HFFc6 (cell line): ENCODE measurements at places on chromosomes 6 and 20.
A peak's percentile ranks its signal among the peaks of the same experiment; 100 is the strongest.

GRCh38 chr6:139369568-139370282, 4.7 kb downstream of the CITED2 start:
- H3K27ac ChIP-seq: peak overlapping the region; percentile 98
- peaks cover 47% of the 10 kb centered on the region for H3K27me3 ChIP-seq
- H3K4me1 ChIP-seq: peaks cover 52% of the 10 kb centered on the region
- H3K36me3 ChIP-seq: peaks cover 44% of the 10 kb centered on the region
- H3K4me3 ChIP-seq: peak overlapping the region; percentile 98

GRCh38 chr20:43974695-43975094, 60.0 kb downstream of the TOX2 start:
- H3K4me3 ChIP-seq: no peak overlapping the region
- peaks cover 51% of the 10 kb centered on the region for H3K4me1 ChIP-seq
- H3K27me3 ChIP-seq: peaks cover 4% of the 10 kb centered on the region; the same call in 1 of the 2 replicates
- no peak for DNase-seq

DNA sequence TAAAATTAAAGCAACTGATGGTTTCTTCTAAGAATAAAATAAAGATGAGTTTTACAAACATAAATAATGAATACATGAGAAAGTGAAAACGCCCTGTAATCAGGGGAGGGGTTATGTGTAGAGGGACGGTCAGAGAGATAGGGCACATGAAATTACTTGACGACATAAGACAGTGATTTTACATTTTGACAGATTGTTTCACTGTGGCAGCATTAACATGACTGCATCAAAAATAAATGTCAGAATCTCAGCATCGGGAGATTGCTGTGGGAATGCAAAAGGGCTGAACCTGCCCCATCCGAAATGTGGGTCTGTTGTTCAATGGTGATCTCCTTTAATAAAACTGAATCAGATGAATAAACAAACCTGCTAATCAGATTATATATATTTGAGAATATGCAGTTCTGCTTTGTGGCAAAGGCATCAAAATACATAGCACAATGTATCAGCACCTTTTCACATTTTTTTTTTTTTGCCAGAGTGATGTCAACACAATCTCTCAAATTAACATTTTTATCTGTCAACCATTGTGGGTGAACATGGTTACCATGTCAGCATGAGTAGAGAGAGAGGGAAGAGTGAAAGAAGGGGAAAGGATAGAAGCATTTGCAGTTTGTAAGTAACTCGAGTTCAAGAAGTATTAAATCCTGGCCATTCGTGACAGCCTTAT, 177.1 kb upstream of the MAN1A1 start:
- no peak overlapping the region for H3K27ac ChIP-seq
- no peak for DNase-seq
- H3K4me1 ChIP-seq: no peaks in the 10 kb centered on the region
- H3K36me3 ChIP-seq: no peaks in the 10 kb centered on the region

DNA sequence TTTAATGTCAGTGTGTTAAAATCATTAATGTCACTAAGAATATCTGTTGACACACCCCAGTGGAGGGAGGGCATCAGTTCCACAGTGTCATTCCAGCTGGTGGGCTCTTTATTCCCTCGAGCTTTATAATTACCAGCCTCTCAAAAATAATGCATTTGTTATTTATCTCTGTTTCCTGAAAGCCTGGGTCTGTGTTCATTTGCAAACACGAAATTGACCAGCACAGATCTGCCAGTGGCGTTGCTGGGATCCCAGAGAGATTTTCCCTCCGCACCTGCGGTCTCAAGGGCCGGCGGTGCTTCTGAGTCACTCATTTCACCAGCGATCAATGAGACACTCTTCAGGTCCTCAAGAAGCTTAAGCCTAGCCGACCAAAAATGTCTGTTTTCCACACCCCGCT, 5.7 kb upstream of the PYGB start:
- H3K4me3 ChIP-seq: no peak overlapping the region
- no peak for DNase-seq
- no peak overlapping the region for H3K27ac ChIP-seq
- peaks cover 48% of the 10 kb centered on the region for H3K4me1 ChIP-seq

GRCh38 chr6:52216932-52217575, 27.2 kb downstream of the IL17F start:
- H3K4me1 ChIP-seq: no peaks in the 10 kb centered on the region
- H3K27ac ChIP-seq: no peak overlapping the region
- H3K4me3 ChIP-seq: no peak overlapping the region

- H3K4me1 ChIP-seq: peaks cover 29% of the 10 kb centered on the region
- H3K27ac ChIP-seq: no peak overlapping the region
- H3K4me3 ChIP-seq: no peak overlapping the region
- H3K27me3 ChIP-seq: no peaks in the 10 kb centered on the region
These were observed 2.3 kb downstream of the RAMACL start for GRCh38 chr6:166584155-166584554.

DNA sequence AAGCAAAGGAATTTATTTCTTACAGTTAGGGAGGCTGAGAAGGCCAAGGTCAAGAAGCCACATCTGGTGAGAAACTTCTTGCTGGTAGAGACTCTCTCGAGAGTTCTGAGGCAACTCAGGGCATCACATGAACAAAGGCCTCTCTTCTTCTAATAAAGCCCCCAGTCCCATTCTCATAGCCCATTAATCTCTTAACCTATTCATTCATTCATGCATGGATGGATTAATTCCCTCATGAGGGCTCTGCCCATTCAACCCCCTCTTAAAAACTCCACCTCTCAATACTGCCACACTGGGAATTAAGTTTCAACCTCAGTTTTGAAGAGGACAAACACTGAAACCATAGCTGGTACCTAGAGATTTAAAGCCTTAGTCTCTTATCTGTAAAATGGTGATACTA, 217.9 kb upstream of the SPTLC3 start:
- no peak for DNase-seq
- no peaks in the 10 kb centered on the region for H3K36me3 ChIP-seq
- H3K27ac ChIP-seq: no peak overlapping the region

DNA sequence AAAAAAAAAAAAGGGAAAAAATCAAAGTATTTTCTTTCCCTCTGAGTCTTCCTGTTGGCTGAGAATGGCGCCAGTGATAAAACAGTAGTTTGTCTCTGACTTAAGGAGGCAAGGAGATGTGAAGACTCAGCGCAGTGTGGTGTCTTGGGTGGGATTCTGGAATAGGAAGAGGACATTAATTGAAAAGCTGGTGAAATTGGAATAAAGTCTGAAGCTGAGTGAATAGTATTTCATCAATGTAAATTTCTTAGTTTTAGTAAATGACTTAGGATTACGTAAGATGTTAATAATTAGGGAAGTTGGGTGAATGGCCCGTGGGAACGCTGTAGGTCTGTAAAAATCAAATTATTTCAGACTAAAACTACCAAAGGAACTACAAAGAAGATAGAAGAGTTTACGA, 122.8 kb upstream of the ZNF217 start:
- peaks cover 9% of the 10 kb centered on the region for H3K4me1 ChIP-seq
- H3K27me3 ChIP-seq: peaks cover 1% of the 10 kb centered on the region; the same call in 1 of the 2 replicates
- no peak overlapping the region for H3K27ac ChIP-seq
- H3K4me3 ChIP-seq: no peak overlapping the region
- no peak for DNase-seq

DNA sequence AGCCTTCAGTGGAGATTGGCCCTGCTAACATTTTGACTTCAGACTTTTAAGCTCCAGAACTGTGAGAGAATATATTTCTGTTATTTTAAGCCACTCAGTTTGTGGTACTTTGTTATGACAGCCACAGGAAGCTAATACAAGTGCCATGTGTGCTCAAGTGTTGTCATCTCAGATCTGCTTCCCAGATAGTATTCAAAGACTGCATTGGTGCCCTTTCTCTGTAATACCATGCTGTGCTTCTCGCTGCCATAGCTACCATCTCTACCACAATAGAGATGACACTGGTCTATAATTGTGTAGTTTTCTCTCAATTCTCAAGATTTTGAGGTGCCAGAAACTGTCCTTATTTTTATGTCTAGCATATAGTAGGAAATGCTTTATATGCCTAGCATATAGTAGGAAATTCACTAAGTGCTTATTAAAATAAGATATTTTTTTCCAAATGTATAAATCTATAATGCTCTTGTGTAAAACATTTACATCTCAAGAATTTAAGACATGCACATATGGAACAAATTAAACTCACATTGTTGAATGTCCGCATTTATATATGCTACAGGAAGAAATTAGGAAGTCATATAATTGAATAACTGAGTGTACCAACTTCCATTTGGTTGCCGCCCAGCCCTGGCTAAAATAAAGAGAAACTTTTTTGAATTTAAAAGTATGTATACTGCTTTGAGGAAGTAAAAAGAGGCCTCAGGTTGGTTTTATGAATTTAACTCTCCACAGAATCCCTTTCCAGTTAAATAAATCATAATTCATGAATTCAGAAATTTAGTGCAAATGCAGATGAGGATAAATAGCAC, 77.6 kb downstream of the TPBG start:
- peaks cover 2% of the 10 kb centered on the region; the same call in 1 of the 2 replicates for H3K27me3 ChIP-seq
- DNase-seq: peak; percentile 25
- H3K4me3 ChIP-seq: no peak overlapping the region
- no peak overlapping the region for H3K27ac ChIP-seq
- peaks cover 13% of the 10 kb centered on the region for H3K4me1 ChIP-seq
- H3K36me3 ChIP-seq: no peaks in the 10 kb centered on the region

- peaks cover 36% of the 10 kb centered on the region for H3K27me3 ChIP-seq
- no peak overlapping the region for H3K27ac ChIP-seq
- no peak for DNase-seq
- no peaks in the 10 kb centered on the region for H3K4me1 ChIP-seq
- H3K36me3 ChIP-seq: peaks cover 13% of the 10 kb centered on the region
These were observed 24.4 kb downstream of the PREX1 start for GRCh38 chr20:48803176-48804053.

DNA sequence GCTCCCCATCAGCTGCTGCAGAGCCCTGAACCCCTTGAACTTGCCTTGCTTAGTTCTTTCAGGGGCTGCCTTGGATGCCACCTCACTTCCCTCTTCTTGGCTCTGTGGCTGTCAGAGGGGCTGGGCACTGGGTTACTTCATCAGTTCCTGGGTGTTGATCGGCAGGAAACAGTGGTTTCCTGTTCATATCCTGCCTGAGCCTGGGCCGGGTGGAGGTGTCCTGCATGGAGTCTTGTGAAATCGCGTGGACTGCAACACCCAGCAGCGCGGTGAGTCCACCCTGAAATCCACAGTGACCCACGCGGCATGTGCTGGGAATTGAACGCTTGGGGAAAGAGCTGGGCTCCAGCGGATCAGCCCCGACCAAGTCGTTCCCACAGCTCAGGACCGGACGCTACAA, 97.5 kb downstream of the CDH26 start:
- peaks cover 33% of the 10 kb centered on the region for H3K4me1 ChIP-seq
- H3K4me3 ChIP-seq: no peak overlapping the region
- DNase-seq: no peak
- H3K27me3 ChIP-seq: peaks cover 1% of the 10 kb centered on the region
- no peaks in the 10 kb centered on the region for H3K36me3 ChIP-seq
- H3K27ac ChIP-seq: no peak overlapping the region

GRCh38 chr6:37406726-37407341, 26.2 kb upstream of the CMTR1 start:
- no peak overlapping the region for H3K27ac ChIP-seq
- H3K36me3 ChIP-seq: no peaks in the 10 kb centered on the region
- peaks cover 18% of the 10 kb centered on the region for H3K27me3 ChIP-seq
- H3K4me3 ChIP-seq: no peak overlapping the region
- DNase-seq: no peak

DNA sequence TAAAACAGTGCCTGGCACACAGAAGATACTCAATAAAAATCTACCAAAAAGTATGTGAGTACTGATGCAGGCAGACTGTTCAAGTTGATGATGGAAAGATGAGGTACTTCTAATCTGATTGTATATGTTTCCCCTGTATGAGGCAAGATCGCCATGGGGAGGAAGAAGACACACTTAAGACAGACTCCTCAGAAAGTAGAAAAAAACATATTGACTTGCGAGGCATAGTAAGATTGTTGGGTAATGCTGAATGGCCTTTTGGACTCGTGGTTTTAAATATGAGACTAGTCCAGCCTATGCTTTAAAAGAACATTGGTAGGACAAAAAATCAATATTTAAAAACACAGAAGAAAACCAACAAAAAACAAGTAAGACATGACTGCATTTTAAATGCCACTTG, 72.6 kb downstream of the SHPRH start:
- H3K27ac ChIP-seq: no peak overlapping the region
- DNase-seq: peak; percentile 22
- peaks cover 7% of the 10 kb centered on the region for H3K36me3 ChIP-seq
- no peak overlapping the region for H3K4me3 ChIP-seq

DNA sequence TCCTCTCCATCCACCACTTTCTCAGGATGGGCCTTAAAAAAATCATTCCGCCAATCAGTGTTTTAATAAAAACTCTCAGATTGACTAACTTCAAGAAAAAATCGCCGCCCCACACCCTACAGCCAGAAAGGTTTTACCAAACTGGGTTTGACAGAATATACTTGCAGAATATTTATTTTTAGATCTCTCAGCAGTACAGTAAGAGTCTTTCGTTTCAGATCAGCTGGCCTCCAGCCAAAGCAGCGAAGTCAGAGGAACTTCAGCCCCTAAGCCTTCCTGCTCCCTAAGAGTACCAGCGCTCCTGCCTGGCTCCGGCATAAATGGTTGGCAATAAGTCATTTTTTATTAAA, 24.7 kb downstream of the TBC1D7 start:
- peaks cover 50% of the 10 kb centered on the region for H3K36me3 ChIP-seq
- DNase-seq: peak; percentile 45
- peak overlapping the region; percentile 98 for H3K27ac ChIP-seq
- H3K4me1 ChIP-seq: peaks cover 56% of the 10 kb centered on the region

DNA sequence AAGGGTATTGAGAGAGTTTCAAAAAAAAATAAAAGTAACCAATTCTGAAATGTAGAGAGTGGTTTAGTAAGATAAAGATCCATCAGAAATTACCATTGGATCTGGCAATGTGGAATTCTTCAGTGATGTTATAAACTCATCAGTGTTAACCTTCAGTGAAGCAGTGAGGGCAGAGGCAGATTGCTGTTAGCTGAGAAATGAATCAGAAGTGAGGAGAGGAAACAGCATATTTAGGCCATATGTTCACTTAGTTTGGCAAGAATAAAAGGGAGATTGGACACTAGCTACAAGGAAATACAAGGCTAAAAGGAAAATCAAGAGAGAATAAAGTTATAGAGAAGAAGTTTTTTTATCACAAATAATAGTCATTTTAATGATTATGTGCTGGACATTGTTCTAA, 9.6 kb downstream of the KCNQ5 start:
- H3K4me3 ChIP-seq: no peak overlapping the region
- H3K4me1 ChIP-seq: peaks cover 73% of the 10 kb centered on the region
- H3K27me3 ChIP-seq: no peaks in the 10 kb centered on the region
- H3K27ac ChIP-seq: peak overlapping the region; percentile 40

DNA sequence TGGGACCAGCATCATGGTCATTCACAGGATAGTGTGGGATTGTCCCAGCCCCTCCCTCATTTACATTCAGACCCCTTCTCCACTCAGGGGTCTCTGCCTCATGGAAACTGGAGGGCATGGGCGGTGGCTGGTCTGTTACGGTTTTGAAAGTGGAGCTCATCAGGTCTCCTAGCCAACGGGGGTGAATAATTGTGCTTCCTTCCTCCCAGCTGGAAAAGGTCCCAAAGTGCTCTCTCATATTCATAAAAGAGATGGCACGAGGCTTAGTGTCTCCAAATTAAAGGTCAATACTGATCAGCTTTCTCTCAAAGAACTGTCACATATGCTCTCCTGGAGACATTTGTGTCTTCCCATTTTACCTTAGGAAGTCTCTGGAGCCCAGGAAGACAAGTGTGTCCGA, 19.9 kb downstream of the JARID2 start:
- DNase-seq: no peak
- H3K4me1 ChIP-seq: peaks cover 75% of the 10 kb centered on the region
- no peak overlapping the region for H3K27ac ChIP-seq
- H3K27me3 ChIP-seq: no peaks in the 10 kb centered on the region
- H3K36me3 ChIP-seq: peaks cover 9% of the 10 kb centered on the region

- H3K4me1 ChIP-seq: no peaks in the 10 kb centered on the region
- DNase-seq: peak; percentile 93
- H3K27me3 ChIP-seq: peaks cover 2% of the 10 kb centered on the region; the same call in 1 of the 2 replicates
- no peaks in the 10 kb centered on the region for H3K36me3 ChIP-seq
- no peak overlapping the region for H3K27ac ChIP-seq
These were observed 273.0 kb upstream of the PREP start for GRCh38 chr6:105675715-105676397.
